ENCODE measurements at places on chromosomes 6 and 20.

GRCh38 chr6:39453241-39453640, 130.7 kb upstream of the KCNK16 start:
- DNase-seq = no peak

- no peak for DNase-seq
Observed at GRCh38 chr6:40735121-40735520, 148.0 kb upstream of the LRFN2 start.

DNA sequence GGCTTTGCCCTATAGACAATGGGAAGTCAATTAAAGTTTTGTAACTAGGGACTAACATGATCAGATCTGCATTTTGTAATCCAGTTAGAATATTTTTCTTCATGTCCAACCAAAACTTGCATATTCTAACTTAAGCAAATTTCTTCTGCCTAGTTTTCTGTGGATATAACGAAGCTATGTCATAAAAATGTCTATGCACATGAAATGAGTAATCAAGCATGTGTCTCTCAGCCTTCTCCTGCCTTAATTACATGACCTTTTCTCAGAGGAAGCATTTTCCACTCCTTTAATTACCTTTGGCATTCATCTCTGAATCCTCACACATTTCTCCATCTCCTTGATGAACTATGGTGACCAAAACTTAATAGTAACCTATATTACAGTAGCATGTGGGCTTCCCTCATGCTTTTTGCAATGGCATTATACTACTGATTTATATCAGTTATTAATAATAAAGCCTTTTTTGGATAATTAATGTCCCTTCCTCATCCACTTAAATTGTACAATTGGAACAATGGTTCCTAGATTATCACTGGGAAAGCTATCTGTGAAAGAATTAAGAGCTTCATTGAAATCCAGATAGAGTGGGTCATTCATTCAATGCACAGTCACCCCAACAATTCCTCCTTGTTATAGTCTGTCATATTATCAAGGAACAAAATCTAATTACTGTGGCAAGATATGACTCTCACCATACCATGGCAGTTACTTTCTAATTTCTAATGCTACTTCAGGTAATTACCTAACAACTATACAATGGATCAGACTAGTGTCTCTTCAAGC, 19.1 kb upstream of the FBXO9 start:
- DNase-seq = no peak

- DNase-seq = no peak
Observed at GRCh38 chr6:23173234-23173633, 603.9 kb downstream of the HDGFL1 start.

DNA sequence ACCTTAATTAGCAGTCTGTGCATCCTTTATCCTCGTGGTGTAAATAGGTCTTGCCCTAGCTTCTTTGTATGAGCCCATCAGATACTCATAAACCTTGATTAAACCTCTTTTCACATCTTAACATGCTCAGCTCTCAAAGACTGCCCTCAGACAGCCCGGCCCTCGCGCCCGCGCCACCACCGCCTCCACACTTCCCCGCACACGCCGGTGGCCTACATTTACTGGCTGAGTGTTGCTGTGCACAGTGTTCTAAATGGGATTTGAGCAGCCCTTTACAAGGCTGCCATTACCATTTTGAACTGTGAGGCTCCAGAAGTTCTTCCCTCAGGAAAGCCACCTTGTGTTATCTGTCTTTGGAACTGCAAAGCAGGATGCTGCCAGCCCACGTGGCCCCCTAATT, 63.0 kb upstream of the INSM1 start:
- DNase-seq = no peak

- DNase-seq = peak; percentile 42
Observed at GRCh38 chr6:80003826-80004172, 650 bp upstream of the TTK start.

Data from hindlimb muscle (tissue), 1 donor.